Stimulated activated CD8-positive, alpha-beta memory T cell treated with anti-CD3 and anti-CD28 coated beads, Interleukin-12 subunit alpha, Interleukin-12 subunit beta, amount 100 ng/mL, for 4 hours (primary cell): ENCODE measurements at places on chromosomes 1 and 21.
A peak's percentile ranks its signal among the peaks of the same experiment; 100 is the strongest.

DNA sequence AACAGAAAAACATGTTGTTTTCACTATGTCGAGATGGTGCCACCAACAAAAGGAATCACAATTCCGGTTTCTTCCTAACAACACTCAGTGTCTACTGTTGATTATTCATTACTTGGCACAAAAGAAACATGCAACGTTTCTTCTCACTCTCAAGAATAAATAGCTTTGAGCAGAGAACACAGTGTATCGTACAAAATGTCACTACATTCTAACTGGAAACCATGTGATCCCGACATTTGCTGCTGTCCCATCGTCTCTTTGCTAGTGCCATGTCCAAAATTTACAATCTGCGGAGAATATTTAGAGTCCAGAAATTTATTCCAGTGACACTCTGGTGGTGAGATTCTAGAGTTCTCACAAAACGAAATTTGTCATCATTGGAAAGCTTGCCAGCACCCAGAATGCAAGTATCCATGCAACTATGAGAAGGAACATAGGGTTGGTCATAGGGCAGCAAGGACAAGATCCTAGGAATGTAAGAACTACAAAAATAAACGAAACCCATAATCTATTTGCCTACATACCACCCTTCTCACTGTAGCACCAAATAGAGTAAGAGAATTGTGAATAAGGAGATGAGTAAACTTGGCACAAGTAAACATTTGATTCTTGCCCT is 505.1 kb downstream of the LTN1 start:
- no peak for DNase-seq

- peak; percentile 45 for DNase-seq
These were observed 4.8 kb upstream of the CRYBG2 start for GRCh38 chr1:26358411-26359384.

DNA sequence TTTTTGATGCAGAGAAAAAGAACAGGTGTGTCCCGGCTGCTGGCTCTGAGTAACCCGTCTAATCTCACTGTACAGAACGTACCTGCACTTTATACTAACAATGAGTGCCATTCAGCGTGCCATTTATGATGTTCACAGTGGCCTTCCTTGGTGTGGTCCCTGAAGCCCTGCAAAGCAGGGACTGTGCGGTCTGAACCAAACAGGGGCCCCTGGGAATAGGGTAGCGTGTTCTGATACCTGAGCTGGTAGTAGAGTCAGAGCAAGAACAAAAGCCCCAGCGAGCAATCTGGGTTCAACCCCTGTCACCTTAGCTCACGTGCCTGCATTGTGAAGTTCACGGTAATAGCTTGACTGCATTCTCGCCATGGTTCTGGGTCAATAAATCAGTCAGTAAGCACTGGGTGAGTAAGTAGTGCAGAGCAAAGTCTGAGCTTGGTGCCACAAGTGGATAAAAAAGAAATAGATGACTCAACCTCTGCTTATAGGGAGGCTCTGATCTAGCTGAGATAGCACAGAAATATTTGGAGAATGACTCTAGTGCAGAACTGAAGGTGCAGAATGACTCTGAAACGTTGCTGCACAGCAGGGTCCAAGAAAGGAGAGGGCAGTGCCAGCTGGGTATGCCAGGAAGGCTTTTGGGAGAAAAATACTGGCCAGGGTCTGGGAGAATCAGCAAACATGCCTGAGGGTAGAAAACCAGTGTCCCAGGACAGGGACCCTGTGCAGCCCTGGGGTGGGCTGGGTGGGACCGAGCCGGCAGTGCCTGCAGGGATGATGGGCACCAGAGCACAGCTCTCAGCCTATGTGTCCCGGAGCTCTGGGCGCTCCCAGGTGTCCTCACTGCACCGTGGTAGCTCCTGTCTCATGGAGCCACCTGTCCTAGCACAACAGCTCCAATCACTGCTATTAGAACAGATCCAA is 125.9 kb downstream of the RHOU start:
- DNase-seq, result no peak

- DNase-seq, result no peak
These were observed 345.8 kb downstream of the KIF26B start for GRCh38 chr1:245500546-245500945.

DNA sequence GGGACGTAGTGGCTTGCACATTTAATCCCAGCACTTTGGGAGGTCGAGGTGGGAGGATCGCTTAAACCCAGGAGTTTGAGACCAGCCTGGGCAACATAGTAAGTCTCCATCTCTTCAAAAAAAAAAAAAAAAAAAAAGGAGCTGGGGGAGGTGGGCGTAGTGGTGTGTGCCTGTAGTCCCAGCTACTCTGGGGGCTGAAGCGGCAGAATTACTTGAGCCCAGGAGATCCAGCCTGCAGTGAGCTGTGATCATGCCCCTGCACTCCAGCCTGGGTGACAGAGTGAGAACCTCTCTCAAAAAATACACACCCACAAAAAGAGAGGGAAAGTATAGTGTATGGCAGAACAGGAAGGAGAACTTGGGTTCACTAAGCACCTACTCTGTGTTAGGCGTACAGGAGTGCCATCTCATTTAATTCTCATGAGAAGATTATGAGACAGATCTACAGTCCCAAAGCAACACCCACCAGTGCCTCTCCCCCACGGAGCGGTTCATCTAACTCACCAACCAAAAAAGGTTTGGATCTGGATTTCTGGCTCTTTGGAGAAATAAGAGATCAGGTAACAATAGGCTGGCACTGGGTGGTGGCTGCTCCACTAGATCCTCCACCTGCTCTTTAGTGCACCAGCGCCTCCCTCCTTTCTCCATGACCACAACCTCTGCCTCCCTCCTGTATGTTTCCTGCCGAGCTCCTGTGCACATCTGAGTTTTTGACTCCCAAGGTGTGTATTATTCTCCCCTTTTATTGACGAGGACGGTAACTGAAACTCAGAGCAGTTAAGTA is 1.4 kb upstream of the TRAF5 start:
- DNase-seq, result no peak

DNA sequence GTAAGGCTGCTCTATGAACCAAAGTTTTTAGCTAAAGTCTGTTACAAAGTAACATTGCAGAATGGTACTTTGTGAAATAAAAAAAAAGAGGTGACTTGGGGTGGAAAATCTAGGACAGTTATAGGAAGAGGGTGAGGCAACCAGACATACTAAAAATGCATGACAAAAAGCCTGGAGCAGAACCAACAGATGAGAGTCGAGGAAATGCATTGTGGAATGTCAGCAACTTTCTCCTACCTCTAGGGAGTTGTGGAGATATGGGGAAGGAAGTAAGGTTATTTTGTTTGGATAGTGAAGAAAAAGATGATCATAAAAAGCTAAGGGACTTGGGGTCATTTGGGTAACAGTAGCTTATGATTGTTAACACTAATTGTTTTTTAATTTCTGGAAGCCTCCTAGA is 295.6 kb downstream of the S1PR1 start:
- DNase-seq, result no peak

- no peak for DNase-seq
These were observed 108.2 kb downstream of the GALNT2 start for GRCh38 chr1:230175163-230175747.

- DNase-seq, result no peak
These were observed 267.2 kb upstream of the SGIP1 start for GRCh38 chr1:66266756-66267155.

DNA sequence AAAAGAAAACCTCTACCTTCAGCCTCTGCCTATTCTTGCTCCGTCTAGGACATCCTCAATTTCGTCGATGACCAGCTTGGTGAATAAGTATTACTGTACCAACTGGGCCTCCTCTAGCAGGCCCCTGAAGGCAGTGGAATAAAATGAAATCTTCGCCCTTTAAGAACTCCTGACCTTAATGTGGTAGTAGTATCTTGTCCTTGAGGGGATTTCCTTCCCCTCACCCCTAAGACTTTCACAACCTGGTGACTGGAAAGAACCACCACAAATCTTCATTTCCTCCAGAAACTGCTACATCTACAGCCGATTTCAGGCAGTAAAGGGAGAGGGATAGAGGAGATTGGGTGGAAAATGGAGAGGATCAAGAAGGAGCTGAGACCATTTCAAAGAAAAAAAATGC is 1.6 kb upstream of the HAX1 start:
- no peak for DNase-seq

DNA sequence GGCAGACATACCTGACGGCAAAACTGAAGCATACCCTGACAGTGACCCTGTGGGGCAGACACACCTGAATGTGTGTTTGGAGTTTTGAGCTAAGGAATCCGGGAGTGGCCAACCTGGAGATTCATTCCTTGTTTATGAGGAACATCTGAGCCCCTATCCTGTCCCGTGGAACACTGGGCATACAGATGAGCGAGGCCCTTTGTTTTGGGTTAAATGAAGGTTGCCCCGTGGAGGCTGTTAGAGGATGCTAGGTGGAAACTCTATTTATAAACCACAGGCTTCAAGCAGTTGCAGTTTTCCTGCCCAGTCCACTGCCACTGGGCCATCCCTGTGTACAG is 18.1 kb downstream of the GALNT2 start:
- DNase-seq, result no peak

DNA sequence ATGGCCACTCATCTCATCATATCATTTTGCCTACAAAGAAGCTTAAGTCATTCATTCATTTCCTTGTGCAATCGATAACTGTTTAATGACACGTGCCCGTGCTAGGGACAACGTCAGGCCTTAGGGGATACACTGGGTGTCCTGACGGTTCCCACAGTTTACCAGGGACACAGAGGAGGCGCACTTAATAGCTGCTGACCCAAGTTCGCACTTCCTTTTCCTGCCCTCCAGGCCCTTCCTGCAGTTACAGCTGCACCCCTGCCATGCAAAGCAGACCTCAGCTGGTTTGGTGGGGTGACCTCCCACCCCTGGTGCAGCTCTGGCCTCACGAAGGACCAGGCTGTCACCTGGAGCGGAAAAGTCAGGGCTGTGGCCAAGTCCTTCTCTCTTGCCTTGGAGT is 4.2 kb downstream of the SPATA21 start:
- DNase-seq, result no peak

DNA sequence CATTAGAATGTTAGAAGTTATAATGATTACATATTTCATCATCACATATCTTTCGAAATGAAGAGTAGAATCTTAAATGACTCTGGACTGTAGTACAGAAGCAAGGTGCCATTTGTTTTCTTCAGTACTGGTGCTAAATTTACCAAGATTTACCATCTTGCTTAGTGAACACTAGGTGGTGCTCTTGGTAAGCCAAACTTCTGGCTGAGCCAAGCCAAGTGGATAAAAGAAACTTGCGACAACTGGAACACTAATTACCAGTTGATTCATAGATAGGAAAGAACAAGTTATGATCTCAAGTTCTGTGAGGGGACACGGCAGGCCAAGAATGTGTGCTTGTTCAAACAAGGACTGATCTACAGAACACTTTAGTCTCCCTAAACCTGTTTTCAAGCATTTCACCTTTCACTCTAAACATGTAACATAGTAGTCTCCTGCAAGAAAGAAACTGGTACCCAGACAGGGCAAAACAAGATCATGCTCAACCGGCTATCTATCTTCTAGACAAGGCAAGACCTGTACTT is 19.8 kb downstream of the SPRTN start:
- DNase-seq, result no peak
